ENCODE measurements at places on chromosomes 4 and X.

DNA sequence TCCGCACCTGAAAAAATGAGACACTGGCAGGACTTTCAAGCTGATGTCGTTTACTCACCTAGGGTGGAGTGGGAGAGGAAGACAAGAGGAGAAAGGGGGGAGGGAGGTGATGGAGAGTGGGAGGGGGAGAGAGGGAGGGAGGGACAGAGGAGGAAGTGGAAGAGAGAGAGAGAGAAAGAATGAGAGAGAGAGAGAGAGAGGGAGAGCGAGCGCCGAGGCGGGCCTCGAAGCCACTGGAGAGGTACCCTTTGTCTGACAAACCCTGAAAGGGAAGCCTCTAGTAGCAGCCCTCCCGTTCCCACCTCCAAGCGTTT lies 296 bp upstream of the ADGRL3 start:
- DNase-seq = no peak

DNA sequence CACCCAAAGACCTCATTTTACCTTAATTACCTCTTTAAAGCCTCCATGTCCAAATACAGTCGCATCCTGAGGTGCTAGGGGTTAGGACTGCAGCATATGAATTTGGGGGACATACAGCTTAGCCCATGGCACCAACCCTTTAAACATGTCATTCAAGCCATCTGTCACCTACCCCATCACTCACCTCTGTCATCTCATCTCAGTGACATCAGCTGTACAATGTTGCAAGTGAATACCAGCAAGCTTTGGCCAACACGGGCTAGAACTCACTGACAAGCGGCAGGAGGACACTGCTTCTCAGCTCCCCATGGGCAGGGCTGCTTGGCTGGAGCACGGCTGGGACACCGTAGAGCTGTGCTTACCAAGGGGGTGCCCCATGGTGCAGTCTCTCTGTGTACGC lies 107.5 kb downstream of the STK32B start:
- DNase-seq = no peak

DNA sequence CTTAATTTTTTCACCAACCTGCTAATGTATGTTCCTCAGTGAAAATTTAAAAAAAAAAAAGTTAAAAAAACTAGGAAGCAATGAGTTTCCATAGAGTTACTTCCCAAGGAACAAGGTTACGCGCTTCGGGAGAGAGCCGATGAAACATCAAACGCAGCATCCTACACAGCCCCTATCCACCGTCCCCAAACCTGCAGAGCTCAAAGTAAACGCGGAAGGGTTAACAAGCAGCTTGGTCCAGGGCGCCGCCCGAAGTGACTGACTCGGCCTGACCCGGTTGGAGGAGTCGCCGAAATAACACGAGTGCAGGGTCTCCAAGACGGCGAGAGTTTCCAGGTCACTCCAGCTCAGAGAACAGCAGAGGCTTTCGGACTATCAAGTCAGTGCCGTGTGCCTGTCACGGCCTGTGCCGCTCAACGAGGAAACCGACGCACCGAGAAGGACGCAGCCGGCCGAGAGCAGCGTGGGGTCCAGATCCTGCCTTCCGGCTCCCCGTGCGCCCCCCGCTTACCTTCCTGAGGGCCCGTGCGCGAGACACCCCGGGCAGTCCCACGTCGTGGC lies 512 bp downstream of the NOP14 start:
- DNase-seq = no peak

DNA sequence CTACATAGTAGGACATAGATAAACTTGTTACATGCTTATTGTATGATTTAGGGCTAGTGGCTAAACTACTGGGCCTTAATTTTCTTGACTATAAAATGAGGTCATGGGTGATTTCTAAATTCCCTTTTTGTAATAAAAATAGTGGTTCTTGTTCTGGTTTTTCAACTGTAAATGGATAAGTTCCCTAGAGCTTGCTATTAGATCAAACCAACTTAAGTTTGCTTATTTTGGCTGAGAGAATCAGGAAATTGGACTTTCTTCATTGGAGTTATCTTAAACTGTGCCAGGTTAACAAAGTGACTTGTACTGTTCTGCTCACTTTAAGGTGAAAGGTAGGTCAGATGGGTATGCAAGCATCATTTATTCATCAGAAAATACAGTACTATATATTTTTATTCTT lies 78.3 kb downstream of the PDLIM5 start:
- DNase-seq = no peak

DNA sequence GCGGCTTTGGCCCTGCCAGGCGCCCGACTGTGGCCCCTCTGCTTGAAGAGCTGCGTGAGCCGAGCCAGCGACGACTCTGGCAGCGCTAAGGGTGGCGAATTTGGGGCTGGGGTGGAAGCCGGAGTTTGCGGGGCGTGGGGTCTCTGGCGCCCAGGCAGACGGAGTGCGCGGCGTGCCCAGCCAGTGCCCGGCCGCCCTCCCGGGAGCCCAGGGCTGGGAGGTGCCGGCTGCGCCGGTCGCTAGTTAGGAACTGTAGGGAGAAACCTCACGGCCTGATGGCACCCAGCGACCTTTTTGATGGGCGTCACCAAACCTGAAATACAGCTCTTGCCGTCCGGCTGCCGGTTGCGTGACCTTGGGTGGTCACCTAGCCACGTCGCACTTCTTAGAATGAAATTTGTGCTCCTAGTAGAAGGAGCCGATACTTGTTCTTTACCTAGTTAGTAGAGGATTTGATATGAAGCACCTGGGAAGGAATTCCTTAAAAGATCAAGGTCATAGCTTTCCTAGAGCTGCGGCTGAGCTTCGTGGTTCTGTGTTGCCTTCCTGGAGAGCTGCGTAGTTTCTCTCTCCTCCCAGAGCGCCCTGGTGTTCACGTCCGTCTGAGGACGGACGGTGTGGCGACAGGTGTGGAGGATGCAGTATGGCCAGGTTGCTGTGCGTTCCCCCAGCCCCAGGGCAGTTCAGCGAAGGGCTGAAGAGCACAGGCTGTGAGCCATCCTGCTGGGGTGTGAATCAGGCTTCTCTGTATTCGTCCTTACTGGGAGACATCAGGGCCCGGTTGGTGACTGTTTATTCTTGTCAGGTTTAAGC lies 680 bp downstream of the MAEA start:
- no peak for DNase-seq

- no peak for DNase-seq
Observed at GRCh38 chrX:40092808-40093435, 4.8 kb downstream of the BCOR start.

DNA sequence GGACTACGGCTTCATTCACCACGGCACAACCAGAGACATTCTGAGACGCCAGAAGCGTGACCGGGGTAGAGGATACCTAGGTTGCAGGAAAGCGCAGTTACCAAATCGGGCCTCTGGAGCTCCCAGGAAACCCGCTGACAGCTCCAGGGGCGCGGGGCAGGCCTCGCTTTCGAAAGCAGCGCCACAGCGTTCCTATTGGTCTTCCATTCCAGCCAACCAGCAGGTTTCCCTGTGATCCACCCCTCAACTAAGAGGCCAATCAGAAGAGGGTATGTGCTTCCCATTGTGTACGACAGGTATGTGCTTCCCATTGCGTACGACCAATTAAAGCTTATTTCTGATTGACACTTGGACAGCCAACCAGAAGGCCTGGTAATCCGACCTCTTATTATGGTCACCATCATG lies 14.9 kb downstream of the SNX12 start:
- no peak for DNase-seq

DNA sequence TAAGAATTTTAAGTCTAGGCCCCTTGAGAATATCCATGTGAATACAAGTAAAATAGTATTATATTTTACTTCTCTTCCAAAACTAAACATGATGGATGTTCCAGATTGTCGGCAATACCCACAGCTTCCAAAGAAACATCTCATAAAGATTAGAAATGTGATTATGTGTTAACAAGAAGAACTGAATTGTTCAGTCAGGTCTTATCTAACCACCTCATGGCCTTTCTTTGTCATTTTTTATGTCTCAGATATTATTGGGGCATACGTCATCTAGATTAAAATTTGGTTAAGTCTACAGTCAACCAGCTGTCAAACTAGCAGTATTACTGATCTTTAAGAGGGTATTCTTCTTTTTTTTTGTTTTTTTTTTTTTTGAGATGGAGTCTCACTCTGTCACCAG lies 10.0 kb downstream of the EPGN start:
- DNase-seq = no peak

GRCh38 chrX:134733591-134733990 lies 75.3 kb upstream of the PLAC1 start:
- DNase-seq = no peak

- DNase-seq = no peak
Observed at GRCh38 chr4:130125467-130125866, 1029.5 kb downstream of the C4orf33 start.

- DNase-seq = no peak
Observed at GRCh38 chr4:123471655-123472369, 75.2 kb downstream of the SPRY1 start.

GRCh38 chrX:110175696-110176095 lies 142.2 kb downstream of the AMMECR1 start:
- DNase-seq = no peak
